ENCODE measurements at places on chromosomes 5 and 9.

- peak; percentile 42 for DNase-seq
Measured at GRCh38 chr5:145697251-145697990, 137.7 kb downstream of the PRELID2 start.

GRCh38 chr5:2201421-2201820 is 318.7 kb upstream of the IRX4 start:
- DNase-seq, result no peak

DNA sequence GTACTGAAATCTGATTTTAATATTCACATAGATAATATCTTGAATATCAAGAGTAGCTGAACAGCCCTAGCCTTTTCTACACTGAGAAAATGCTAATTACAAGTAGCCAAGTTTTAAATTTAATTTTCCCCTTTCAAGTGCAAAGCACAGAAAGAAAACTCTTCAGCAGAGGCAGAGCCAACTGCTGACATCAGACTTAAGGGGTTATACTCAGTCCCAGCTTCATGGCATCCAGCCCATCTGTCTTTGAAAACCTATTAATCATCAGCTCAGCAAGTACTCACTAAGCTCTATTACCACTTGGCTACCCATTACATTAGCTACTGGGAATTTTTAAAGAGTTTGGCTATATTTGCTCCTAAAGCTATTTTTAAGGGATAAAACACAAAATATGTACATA is 220.5 kb downstream of the SLC12A2 start:
- DNase-seq, result no peak

- DNase-seq, result no peak
Measured at GRCh38 chr9:129442803-129443511, 177.9 kb downstream of the C9orf50 start.

GRCh38 chr9:123348317-123348992 is 7.5 kb upstream of the CRB2 start:
- no peak for DNase-seq

- no peak for DNase-seq
Measured at GRCh38 chr5:31481531-31482165, 50.2 kb downstream of the DROSHA start.

- DNase-seq, result no peak
Measured at GRCh38 chr5:94841598-94842322, 223.3 kb downstream of the SLF1 start.

GRCh38 chr5:18749763-18750162 is 1115.5 kb downstream of the TAF11L14 start:
- no peak for DNase-seq

GRCh38 chr9:121368745-121369144 is 1.3 kb downstream of the STOM start:
- DNase-seq, result no peak

DNA sequence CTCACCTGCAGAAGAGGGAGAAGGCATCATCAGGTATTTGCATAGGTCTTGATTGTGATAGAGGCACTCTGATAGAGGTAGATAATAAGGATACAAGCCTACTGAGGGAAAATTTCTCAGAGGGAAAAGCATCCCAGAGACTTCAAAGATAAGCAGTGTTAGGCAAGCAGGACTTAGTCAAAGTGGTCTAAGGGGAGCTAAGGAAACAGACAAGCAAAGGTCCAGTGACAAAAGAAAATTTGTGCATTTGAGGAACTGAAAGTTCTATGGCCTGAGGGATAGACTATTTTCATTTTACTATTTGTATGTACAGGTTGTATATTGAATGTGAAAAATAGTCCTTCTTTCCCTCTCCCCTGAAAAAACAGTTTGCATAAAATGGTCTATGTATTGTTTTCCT is 27.4 kb downstream of the OXCT1 start:
- no peak for DNase-seq

DNA sequence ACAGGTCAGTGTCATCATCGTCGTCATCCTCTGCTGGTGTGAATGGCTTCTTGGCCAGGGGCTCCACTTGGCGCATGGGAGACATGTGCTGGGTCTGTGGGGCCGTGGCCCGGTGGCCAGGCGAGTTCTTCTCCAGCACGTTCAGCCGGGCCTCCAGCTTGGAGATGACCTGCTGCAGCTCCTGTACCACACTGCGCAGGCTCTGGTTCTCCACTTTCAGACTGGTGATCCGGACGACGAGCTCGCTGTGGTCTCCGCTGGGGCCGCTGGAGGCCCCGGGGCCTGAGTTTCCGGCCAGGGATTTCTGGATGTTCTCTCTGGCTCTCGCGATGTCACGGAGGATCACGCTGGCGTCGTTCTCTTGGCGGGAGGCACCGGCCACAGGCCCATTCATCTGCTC is 40.6 kb downstream of the ZNF484 start:
- DNase-seq, result peak; percentile 60

- no peak for DNase-seq
Measured at GRCh38 chr5:96054311-96055030, 92.8 kb upstream of the ELL2 start.

DNA sequence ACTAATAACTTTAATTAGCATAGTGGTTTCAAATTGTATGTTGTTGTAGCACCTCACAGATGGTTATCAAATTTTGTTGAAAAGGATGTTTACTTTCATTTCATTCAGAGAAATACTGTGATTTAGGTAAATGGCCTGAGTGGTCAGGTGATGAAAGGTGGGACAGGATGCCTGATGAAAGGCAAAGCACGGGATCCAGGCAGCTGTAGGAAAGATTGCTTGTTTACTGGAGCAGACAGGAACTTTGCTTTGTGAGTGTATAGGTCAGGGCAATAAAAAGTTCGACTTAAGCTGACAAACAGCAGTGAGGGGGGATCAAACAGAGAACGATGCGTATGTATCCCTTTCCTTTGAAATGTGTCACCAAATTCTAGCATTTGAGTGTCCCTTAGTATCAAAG is 19.0 kb downstream of the KIAA1958 start:
- DNase-seq, result no peak

GRCh38 chr9:136673088-136673974 is 10.6 kb downstream of the EGFL7 start:
- no peak for DNase-seq

- no peak for DNase-seq
Measured at GRCh38 chr9:88767504-88767790, 223.8 kb upstream of the S1PR3 start.

- DNase-seq, result no peak
Measured at GRCh38 chr9:88653911-88654310, 118.9 kb downstream of the NXNL2 start.

- no peak for DNase-seq
Measured at GRCh38 chr5:116492016-116492623, 82.5 kb downstream of the SEMA6A start.

- DNase-seq, result no peak
Measured at GRCh38 chr5:151598549-151598948, 7.4 kb upstream of the FAT2 start.

DNA sequence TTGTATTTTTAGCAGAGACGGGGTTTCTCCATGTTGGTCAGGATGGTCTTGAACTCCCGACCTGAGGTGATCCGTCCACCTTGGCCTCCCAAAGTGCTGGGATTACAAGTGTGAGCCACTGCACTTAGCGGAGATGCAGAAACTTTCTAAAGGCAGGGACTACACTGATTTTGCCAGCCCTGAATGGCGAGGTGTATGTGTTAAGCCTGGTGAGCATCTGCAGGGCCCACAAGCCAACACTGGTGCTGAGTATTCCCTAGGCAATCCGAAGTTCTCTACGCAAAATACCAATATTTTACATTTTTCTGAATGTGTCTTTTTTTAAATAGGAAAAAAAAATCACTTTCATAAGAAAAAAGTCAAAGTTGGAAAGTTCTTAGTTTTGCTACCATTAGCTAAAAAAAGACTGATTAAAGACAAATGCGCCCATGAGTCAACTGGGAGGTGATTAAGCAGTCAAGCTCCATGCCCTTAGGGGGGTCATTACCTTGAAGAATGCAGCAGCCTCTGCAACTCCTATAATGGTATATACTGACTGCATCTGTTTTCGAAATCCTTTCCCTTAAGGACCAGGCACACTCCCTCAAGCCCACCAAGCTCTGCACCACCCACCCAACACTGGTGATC is 502.8 kb downstream of the BNC2 start:
- no peak for DNase-seq

GRCh38 chr9:105390871-105391270 is 57.0 kb upstream of the FSD1L start:
- no peak for DNase-seq

GRCh38 chr5:82793808-82794419 is 283.3 kb downstream of the TMEM167A start:
- peak; percentile 60 for DNase-seq

DNA sequence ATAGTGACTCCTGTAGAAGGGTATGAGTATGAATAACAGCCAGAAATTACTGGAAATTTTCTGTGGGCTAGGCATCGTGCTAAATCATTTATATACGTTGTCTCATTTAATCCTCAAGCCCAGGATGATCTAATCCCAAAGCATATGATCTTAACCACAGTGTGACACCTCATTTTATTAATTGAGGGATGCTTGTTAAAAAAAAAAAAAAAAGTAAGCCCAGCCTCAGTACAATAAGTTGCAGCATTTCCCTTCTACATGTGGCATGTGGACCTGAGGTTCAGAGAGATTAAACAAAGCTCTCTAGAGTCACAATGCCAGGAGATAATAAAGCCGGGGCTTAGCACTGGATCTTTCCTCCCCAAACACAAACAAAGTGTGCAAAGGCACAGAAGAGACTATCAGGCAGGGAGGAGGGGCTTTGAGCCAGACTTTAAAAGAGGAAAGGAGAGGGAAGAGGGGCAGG is 49.5 kb downstream of the KLF4 start:
- DNase-seq, result no peak

DNA sequence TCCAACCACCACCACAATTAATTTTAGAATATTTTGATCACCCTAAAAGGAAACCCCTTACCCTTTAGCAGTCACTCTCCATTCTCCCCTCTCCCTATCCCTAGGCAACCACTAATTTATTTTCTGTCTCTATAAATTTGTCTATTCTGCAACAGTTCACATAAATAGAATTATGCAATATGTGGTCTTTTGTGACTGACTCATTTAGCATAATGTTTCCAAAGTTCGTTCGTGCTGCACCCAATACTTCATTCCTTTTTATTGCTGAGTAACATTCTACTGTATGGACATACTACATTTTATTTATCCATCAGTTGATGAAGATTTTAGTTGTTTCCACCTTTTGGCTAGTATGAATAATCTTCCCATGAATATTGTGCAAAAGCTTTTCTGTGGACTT is 18.2 kb upstream of the CDC20B start:
- no peak for DNase-seq

- no peak for DNase-seq
Measured at GRCh38 chr5:39526914-39527477, 102.2 kb upstream of the DAB2 start.

DNA sequence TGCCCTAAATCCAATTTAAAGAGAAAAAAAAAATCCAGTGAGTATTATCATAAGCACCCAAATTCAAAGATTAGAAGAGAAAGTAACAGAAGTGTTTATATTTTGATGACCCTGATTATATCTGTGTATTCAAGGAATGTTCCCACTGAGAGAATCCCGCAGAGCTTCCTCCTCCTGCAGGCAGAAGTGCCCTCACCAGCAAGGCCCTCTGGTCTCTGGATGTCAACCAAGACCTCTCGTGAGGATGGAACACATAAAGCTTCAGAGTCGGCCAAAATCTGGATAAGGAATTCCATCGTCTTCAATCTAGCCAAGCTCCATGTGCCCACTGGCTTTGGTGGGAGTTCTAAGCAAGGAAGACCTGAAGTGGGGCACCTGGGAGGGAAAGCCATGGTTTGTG is 18.1 kb downstream of the PTCH1 start:
- no peak for DNase-seq

DNA sequence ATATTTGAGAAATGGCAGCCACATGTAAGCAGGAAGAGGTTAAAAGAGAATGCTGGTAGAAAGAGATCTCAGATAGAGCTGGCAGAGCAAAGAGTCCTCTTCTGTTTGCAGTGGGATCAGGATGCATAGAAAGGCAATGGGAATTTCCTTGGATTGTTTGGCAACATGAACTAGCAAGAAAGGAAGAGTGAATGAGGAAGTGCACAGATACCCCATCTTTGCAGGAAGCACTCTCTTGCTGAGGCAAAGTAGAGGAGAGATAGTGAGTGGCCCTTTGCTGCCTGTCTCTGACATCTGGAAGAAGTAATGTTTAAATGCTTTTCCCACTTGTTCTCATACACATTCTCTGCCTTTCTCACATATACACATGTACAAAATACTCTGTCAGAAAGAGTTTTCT is 14.5 kb downstream of the FKTN start:
- DNase-seq, result no peak

- no peak for DNase-seq
Measured at GRCh38 chr5:90214991-90215390, 194.6 kb downstream of the CETN3 start.

DNA sequence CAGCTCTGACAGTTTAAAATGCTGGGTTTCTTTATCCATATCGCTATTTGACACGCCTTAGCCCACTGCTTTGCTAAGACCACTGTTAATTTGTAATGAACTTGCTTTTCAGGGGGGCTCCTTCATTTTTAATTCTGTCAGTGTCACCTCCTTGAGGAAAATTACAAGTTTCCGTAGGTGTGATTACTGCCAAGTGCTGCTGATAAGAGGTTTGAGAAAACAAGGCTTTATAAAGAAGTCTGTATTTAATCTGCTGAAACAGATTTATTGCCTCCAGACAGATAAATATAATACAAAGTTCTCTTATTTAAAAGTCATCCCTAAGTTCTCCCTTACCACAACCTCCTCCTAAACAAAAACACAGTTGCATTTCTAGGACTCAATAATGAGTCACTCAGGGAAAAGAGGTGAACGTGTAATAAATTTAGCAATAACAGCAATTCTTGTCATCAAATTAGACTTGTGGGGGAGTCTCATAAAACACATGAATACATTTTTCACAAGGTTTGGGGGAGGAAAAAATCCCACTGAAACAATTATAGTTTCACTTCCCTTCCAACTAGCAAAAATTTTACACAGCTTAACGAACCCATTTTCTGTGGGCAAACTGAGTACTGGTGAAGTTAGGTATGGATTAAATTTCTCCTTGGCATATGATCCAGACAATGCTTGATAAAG is 72.8 kb downstream of the MAPKAP1 start:
- no peak for DNase-seq

DNA sequence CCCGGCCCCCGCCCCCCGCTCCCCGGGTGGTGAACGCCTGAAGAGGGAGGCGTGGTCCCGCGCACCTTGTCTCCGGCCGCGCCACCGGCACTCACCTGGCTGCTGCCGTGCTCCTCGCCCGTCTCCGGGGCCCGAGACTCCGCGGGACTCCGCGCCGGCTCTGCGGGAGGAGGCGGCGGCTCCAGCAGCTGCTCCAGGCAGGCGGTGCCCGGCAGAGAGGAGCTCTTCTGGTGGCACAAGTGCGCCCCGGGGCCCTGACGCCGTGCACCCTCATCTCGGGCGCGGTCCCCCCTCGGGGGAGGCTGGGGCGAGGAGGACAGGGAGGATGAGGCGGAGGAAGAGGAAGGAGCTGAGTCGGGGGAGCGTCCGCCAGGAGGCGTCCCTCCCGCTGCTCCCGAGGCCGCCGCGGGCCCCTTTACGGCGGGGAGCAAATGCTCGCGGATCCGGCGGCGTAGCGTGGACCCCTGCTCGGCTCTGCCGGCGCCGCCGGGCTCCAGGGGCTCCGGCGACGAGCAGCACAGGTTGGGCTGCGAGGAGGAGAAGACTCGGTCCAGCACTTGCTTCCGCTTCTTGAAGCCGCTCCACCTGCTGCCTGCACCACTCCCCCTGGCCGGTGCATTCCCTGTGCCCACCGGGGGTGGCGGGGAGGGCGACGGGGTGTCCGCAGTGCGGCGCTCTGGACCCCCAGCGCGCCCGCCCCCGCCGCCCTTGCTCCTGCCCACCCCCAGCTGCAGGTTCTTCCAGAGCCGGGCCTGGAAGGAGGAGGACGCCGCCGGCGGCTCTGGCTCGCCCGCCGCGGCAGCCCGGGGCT is 928 bp downstream of the MCTP1 start:
- peak; percentile 26 for DNase-seq

Measured in testis (tissue), 5 donors.